ENCODE measurements at places on chromosomes 7 and 10.

- no peak for DNase-seq
Measured at GRCh38 chr7:46755120-46756034, 826.5 kb downstream of the TNS3 start.

DNA sequence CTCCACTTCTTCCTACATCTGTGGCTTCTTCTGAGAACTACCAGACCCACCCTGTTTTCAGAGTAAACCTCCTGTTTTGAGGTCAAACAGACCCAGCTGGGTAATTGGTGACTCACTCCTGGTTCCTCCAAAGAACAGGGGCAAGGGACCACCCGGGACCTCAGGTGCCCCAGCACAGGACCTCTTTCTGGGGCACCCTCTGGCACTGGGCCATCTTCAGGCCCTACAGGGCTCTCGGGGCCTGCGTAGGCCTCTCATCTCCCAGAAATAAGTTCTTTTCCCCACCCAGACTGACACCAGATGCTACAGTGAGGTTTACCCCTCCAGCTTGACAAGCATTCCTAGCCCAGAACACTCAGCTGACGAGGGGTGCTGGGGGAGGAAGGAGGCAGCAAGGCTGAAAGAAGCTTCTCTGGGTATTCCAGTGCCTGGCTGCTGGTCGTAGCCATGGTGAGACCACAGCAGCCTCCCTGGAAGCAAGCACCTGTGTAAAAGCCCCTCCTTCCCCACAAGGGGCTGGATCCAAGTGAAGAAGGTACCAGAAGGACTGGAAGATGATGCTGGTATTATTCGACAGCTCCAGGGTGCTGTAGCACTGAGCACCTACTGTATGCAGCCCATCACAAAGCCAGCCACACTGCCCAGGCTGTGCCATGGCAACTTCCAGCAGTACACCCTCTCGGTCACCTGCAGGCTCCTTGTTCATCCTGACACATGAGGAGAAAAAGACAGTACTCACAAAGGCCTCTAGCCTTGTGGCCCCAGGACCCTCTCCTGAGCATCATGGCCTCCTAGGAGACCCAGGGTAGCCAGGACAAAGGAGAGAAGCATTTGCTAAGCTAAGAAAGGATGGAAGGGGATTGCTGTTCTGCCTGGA is 47.4 kb downstream of the ALOX5 start:
- no peak for DNase-seq

DNA sequence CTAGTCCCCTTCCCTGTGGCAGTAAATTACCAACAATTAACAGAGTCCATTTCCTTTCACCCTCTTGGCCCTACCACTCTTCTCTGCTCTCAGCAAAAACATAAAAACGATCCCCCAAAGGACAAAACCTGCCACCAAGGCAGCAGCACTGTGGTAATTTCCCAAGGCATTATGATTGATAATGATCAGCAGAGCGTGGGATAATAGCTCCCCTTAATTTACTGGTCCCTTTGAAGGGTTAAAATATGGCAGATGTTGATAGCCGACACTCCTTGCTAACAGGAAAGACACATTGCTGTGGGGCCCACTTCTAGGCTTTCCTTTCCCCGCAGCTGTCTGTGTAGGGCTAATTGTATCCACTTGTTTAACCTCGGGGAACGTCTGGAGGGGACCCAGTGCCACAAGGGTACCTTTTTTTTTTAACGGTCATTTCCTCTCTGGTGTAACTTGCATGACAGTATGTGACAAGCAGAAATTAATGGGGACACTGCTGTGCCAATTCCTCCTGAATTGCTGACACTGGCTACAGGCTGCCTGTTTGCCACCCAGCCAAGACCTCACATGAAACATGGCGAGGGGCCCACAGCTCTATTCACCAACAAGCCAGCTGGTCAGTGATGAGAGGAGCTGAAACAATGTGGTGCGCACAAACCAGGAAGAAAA is 81.3 kb downstream of the CDK6 start:
- DNase-seq = no peak

DNA sequence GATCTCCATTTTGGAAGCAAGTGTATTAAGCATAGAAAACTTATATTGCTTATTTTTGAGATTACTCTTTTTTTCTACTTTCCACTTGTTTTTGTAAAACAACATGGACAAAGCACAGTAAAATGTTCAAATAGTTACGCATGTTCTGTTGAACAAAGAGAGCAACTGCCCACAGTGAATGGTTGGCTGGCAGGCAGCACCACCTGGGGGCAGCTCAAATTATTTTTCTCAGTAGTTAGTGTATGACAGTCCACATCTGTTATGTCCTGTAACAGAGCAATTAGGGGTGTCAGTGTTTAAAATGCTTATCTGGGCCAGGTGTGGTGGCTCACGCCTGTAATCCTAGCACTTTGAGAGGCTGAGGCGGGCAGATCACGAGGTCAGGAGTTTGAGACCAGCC is 46.1 kb upstream of the CACUL1 start:
- no peak for DNase-seq

GRCh38 chr10:84177541-84178141 is 4.0 kb downstream of the GPR15LG start:
- DNase-seq = no peak

DNA sequence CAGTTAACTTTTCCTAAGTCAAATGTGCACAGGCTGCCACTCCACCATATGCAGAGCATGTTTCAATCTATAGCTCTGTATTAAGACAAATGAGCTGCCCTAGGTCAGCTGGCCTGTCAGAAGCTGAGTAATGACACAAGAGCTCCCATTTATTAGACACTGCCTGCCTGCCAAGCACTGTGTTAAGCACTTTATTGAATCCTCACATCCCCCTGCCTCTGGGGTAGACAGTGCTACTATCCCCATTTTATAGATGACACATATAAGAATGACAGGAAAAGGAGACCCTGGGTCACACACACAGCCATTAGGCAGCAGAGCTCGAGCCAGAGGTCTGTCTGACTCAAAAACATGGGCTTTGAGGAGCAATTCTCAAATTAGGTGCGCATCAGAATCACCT is 179.8 kb upstream of the PDE1C start:
- DNase-seq = no peak

DNA sequence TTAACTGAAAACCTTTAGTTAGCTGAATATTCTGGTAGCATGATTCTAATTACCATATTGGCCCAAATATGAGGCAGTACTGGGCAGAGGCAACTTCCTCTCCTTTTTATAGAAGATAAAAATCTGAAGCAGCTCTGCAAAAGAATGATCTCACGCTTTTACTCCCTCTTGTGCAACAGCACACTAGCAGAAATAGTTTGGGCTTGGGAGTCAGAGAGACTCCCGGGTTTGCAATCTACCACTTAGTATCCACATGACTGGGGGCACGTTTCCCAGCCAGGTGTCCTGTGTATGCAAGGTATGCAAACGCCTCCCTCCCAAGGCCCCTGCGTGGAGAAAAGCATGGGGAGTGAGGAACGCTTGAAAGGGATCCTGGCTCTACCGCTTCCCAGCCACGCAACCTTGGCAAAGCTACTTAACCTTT is 47.2 kb upstream of the RHEB start:
- DNase-seq = peak; percentile 61

GRCh38 chr7:99204078-99204477 is 3.8 kb downstream of the KPNA7 start:
- DNase-seq = no peak

All from GM04504 (cell line).